Activated CD8-positive, alpha-beta memory T cell treated with anti-CD3 and anti-CD28 coated beads, Interleukin-2, amount 50 U/mL, for 4 hours (primary cell): ENCODE measurements at places on chromosomes 16 and 17.

GRCh38 chr17:49439673-49440571, 25.2 kb upstream of the PHB1 start:
- no peak for DNase-seq

- DNase-seq = no peak
Observed at GRCh38 chr16:27817038-27817437, 246.5 kb downstream of the GSG1L start.

- no peak for DNase-seq
Observed at GRCh38 chr16:72937916-72938794, 109.8 kb downstream of the ZFHX3 start.

GRCh38 chr16:53636978-53637377, 66.7 kb downstream of the RPGRIP1L start:
- no peak for DNase-seq

DNA sequence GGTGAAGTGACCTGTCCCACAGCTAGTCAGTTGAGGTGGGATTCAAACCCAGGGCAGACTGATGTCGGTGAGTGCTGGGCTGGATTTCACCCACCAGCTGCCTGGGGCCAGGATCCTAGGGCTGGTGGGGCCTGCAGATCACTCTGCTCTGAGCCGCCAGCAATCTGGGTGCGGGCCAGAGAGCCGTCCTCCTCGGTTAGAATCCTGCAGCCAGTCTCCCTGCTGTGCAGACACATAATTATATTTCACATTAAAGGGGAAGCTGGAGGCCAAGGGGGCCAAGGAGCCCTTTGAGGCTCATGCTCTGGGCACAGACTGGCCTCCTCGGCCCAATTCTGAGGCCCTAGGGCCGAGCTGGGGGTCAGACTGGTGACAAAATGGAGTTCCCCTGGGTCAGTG, 996 bp upstream of the KCNJ12 start:
- DNase-seq = no peak

DNA sequence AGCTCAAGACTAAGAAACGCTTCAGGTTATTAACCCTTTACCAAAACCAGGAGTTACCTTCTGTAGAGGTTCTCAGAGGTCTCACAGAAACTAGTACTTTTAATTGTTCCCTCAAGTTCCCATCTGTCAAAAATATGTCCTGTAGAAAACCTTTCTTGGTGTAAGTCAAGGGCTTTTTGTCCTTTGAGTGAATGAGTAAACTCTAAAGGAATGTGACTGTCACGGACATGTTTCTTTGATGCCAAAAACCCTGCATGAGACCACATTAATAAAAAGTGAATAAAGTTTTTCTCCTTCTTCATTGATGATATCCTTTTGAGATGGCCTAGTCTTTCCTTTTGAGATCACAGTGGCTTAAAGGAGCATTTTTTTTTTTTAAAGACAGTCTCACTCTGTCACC, 102.9 kb downstream of the NLK start:
- no peak for DNase-seq

- no peak for DNase-seq
Observed at GRCh38 chr16:57859331-57859730, 57.0 kb upstream of the KIFC3 start.
